ENCODE measurements at places on chromosomes 2 and 18.

DNA sequence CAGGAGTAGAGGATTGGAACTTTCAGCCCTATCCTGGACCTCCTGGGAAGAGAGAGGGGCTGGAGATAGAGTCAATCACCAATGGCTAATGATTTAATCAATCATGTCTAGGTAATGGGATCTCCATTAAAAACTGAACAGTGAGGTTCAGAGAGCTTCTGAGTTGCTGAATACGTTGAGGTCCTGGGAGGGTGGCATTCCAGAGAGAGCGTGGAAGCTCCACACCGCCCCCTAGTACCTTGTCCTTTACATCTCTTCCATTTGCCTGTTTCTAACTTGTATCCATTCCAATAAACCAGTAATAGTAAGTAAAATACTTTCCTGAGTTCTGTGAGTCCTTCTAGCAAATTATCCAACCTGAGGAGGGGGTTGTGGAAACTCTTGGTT, 101.7 kb downstream of the B3GNT2 start:
- DNase-seq: no peak

DNA sequence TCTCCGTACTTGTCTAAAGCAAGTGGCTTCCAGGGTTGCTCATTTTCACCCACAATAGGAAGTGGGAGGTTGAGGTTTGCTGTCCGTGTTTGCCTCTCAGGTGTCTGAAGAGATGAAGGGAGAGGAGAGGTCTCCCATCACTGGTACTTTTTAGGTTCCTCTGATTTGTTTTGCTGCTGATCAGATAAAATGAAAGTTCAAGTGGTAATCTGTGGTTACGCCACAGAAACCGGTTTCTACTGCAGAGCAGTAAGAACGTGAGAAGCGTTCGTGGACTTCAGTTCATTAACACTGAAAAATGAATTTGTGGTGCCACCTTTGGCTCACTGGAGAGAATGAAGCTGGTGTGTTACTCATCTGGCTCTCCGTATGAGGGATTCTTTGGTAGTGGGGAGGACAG, 118.2 kb downstream of the GBX2 start:
- no peak for DNase-seq

- DNase-seq: no peak
These were observed 244.5 kb downstream of the TCF4 start for GRCh38 chr18:55343396-55344073.

DNA sequence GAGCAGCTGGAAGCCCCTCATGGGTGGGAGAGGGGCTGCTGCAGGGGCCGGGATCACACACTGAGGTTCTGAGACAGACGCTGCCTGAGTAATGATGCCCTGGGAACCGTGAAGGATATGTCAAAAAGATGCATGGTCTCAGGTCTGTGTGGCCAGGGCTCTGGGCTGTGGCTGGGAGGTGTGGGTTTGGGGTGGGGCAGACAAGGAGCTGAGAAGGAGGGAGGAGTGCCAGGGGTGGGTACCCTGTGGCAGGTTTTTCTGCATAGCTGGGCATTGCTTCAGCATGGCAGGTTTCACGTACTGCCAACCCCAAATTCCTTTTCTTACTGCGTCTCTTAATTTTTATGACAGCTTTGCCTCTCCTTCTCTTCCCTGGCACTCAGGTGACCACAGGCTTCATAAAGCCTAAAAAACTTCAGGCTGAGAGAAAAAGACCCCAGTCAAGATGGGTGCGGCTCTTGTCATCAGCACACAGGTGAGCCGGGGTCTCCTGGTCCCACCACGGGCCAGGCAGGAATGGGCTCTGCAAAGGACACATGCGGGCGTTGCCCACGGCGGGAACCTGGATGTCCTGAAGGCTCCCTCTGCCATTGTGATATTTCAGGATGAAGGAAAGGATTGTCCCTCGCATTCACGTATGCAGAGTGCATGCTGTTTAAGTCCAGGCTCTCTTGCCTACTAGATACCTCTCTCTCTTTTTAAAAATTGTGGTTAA, 18.0 kb downstream of the MALL start:
- DNase-seq: no peak

DNA sequence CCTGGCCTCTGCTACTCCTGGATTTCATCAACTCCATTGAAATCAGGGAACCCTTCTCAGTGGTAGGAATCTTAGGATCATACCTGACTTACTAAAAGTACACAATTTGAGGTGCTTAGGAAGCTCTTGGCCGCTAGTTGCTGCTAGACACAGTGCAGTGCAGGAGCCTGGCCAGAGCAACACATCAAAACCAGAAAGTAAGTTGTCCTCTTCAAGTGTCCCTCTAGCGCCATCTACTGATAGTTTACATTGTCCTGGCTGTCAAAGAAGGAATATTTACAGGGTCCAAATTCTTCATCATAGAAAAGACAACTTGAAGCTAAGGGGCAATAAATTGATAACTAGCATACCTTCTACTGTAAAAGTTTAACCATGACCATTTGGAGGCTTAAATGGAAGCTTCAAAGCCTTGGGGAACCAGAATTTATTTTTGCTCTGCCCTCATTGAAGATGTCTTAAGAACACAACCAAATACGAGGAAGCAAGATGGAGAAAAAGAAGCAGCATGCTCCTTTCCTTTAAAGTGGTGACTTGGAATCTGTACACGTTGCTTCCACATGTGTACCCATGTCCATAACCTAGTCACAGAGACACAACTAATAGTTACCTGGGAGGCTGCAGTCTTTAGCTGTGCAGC, 889.1 kb upstream of the GCFC2 start:
- DNase-seq: peak; percentile 77

DNA sequence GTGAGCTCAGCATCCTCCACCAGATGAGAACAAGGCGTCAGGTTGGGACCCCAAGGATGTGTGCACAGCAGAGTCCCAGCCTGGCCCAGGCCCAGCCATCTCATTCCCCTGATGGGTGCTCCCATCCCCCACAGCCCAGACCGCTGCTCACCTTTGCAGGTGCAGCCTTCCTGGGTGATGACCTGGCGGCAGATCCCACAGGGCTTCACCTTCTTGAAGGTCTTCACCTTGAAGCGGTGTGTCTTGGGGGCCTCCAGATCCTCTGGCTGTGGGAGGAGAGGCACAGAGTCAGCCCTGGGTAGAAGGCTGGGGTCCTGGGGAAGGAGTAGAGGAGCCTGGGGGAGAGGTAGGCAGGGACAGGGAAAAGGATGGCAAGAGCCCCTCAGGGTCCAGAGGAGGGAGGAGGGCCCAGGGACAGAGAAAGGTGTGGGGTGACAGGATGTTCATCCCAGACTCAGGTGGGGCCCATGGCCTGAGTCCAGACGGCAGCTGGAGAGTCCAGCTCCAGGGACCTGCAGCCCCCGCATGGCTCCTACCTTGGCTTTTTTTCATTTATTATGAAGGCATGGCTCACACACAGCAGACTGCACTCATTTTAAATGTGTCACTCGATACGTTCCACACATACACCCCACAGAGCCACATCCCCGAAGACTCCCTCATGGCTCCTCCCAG, 11.9 kb downstream of the TNS1 start:
- DNase-seq: no peak

GRCh38 chr2:209577376-209578357, 153.8 kb downstream of the MAP2 start:
- DNase-seq: no peak

DNA sequence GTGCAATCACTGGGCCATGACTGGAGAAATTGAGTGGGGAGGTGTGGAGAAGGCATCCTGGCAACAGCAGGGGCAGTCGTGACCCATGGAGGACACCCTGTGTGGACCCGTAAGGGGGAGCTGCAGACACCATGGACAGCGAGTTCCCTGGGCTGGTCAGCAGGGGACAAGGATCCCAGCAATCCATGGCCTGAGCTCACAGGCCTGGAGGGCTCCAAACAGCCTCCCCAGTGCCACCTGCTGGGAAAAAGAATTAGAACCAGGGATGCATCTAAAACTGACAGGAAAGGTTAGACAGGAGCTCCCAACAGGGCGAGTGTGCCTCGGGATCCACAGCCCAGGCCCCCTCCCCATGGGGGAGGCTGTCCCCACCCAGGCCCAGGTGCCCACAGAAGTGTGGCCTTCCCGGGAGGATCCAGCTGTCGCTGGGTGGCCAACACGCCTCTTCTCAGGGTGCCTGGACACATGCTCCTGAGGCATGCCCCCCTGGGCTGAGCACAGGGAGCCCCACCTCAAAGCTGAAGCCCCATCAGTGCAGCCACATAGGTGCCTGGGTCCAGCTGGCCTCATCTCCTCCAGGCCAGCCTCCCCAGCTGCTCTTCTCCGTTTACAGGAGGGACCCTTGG, 20.5 kb upstream of the KIF1A start:
- peak; percentile 28 for DNase-seq

- no peak for DNase-seq
These were observed 55.2 kb downstream of the ZEB2 start for GRCh38 chr2:144464730-144465129.

- no peak for DNase-seq
These were observed 57.6 kb downstream of the EVA1A start for GRCh38 chr2:75503048-75503607.

GRCh38 chr18:61852496-61852895, 40.3 kb downstream of the RNF152 start:
- no peak for DNase-seq

- no peak for DNase-seq
These were observed 114.8 kb downstream of the RDH14 start for GRCh38 chr2:18445433-18446320.

- DNase-seq: no peak
These were observed 80.0 kb upstream of the ERBB4 start for GRCh38 chr2:212618636-212619035.

- no peak for DNase-seq
These were observed 137.5 kb downstream of the ACTR3 start for GRCh38 chr2:114027437-114027836.

- DNase-seq: no peak
These were observed 2.7 kb downstream of the ZNF532 start for GRCh38 chr18:58867281-58867961.

DNA sequence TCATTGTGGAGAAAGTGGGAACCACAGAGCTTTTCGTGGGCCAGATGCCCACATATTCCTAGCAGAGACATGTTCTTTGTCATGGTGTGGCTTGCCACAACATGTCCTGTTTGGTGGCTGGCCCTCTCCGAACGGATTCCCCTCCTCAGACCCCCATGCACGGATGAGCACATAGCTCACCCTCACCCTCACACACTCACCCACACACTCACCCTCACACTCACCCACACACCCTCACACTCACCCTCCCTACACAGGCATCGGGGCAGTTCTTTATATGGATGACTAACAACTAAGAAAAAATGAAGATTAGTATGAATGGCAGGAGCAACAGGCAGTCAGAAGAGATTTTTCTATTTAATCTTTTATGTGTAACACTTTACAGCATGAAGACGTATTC, 149.9 kb downstream of the ZNF236 start:
- DNase-seq: no peak

- DNase-seq: no peak
These were observed 15.3 kb upstream of the PTPN4 start for GRCh38 chr2:119744335-119744939.

DNA sequence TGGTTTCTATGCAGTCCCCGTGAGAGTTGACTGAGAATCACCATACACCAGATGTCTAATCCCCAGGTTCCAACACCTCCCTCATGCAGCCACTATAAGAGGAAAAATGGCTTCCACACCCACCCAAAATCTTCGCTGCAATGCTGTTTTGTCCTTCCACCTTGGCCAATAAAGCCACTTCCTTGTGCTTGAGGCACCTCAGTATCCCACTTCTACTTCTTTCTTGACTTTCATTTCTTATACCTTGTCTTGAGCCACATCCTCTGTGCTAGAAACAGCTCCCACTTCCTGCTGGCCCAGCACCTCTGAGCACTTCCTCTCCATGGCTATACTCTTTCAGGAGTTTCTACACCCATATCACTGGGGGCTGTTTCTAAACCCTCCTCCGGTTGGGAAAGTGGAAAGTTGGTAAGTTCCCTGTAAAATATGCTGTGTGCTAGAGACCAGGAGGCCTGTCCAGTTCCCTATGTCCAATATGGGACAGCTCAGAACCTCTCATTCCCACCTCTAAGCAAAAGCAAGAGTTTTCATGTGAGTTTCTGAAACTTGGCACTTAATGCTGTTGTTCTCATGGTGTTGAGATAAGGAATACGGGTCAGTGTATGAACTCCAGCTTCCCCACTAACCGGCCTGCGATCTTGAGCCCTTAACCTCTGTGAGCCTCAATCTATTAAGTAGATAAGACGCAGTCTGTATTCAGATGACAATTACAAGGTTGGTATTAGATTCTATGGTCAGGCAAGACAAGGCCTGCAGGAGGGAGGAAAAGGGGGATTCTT, 209.1 kb upstream of the ID2 start:
- peak; percentile 90 for DNase-seq

DNA sequence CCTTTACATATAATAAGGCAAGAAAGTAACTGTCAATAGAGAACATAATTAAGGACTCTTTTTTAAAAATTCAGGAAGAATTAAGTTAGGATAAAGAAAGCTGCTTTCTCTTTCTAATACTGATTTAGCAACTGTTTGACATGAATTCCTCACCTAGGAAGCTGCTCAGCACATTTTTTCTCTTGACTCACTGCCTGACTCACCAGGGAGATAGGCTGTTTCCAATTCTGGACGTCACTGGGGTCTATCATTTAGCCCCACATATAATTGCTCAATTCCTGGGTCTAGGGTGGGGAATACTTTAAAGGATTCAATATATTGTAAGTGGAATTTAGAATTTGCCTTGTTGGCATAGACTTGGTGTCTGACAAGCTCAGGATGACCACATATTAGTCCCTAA, 50.8 kb upstream of the UGP2 start:
- DNase-seq: no peak

GRCh38 chr18:75023473-75023872, 185.5 kb downstream of the PTGR3 start:
- DNase-seq: no peak

- no peak for DNase-seq
These were observed 40.8 kb downstream of the TMEM17 start for GRCh38 chr2:62465039-62465740.

DNA sequence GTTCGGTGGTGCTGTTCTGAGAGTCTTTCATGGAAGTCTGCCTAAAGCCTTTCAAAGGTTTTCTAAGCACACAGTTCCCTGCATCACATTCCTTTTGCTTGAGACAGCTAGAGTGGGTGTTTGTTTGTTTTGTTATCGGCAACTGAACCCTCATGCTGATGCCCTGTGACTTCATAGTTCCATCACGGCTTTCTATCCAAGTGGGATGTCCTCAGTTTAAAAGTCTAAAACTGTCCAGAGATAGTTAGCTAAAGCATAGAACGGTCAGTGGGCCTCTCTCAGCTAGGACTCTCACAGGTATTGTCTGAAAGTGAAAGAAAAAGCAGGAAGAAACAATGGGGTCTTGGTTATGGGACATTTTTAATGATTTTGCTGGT, 337.3 kb downstream of the OSR1 start:
- DNase-seq: no peak

GRCh38 chr18:21747268-21747667, 6.7 kb downstream of the MIB1 start:
- no peak for DNase-seq

DNA sequence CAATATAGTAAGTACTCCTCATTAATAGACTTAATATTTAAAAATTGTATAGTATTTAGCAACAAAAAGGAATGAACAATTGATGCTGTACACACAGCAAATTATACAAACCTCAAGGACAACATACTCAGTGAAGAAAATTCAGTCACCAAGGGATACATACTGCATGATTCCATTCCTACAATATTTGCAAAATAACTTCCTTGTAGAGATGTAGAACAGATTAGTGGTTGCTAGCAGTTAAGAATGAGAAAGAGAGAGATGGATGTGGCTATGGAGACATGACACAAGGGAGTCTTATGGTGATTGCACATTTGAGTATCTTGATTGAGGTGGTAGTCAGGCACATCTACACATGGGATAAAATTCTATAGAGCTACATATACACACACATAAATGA, 26.0 kb downstream of the COL3A1 start:
- DNase-seq: no peak

- DNase-seq: no peak
These were observed 85.9 kb downstream of the DCDC2C start for GRCh38 chr2:3789256-3789655.

GRCh38 chr2:224357098-224357901, 44.6 kb downstream of the FAM124B start:
- DNase-seq: peak; percentile 26
